CD8-positive, alpha-beta T cell (primary cell): ENCODE measurements at places on chromosomes 7 and 10. TPM values are rescaled to one million over a fixed set of nuclear protein-coding genes. Genes with fewer than 3 reads are reported as not detected.

GRCh38 chr10:81414038-81414437 lies 461.0 kb upstream of the NRG3 start:
- DNase-seq: no peak

GRCh38 chr7:151017953-151018420 lies 6.3 kb downstream of the ATG9B start:
- peak; percentile 90 for DNase-seq

DNA sequence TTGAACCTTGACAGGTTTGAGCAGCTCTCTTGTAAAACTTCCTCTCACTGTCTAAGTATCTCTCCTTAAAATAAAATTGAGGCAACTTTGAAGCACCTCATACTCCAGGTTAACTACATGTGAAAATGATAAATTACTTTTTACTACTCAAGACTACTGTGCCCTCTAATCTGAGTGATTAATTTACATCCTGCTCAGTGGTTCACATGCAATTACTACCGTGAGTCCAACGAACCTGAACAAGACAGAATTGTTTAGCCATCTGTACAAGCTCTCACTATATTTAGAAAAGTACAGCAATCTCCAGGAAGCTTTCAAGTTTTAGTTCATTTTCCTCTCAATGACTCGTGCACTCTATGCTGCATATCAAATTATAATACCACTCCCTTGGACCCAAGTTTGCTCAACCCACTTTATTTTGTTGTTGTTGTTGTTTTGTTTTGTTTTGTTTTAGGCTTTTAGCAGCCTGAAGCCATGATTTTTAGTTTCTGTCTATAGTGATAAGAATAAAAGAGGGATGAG lies 21.2 kb downstream of the PDE1C start:
- no peak for DNase-seq

The GNGT1 gene
- not detected for total RNA-seq

DNA sequence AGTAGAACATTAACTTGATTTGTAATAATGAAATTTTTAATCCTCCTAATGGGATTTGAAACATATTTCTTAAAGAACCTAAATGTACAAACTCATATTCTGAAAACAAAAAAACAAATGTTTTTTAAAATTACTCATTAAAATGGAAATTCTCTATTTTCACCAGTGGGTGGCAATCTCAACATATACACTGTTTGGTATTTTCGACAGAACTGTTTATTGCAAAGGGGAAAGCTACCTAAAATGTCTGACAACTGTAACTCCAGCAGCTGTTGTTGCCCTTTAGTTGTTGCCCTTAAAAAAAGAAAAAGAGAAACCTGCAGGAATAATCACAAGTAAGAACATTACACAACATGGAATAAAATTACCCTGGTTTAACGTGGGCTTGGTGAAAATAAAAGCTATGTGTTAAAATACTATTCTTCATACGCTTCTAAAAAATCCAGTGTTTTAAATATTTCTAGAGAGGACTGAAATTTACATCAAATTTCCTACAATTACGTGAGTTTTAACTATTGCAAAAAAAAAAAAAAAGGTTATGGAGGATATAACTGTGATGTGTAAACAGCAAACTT lies 54.5 kb downstream of the COL1A2 start:
- DNase-seq: peak; percentile 34

DNA sequence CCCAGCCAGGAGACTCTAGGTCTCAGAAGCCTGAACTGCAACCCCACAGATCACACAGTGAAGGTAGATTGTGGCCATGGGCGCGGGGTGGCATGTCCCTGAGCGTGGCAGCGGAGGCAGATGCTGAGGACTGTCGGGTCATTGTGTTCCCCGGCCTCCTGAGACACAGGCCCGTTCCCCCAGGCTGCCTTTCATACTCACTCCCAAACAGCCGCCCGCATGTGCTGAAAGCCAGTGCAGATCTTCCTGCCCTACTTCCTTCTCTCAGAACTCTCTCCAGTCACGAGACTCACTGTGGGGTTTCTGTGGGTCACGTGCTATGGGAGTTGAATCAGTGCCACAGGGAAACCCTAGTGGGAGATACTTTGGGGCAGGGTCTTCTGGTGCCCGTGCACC lies 48.0 kb downstream of the ZNF467 start:
- no peak for DNase-seq

The CYP26A1 gene
- total RNA-seq: not detected

DNA sequence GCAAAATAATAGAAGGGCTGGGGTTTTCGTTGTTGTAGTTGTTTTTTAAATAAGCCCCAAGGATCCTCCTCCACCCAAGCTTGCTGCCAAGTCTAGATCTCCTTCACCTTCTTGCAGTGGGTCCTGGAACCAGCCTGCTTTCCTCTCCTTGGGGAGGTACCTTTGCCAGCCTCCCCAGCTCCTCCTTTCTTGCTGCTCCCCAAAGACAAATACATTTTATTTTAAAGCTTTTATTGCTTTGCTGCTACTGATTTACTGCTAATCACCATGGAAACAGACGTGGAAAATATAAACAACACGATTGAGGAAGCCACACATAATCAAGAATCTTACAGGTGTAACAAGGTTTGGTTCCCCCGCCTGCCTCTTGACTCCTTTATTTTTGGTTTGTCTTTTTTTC lies 17.4 kb upstream of the SLF2 start:
- no peak for DNase-seq

The SKAP2 gene
- total RNA-seq: 3.5 TPM

DNA sequence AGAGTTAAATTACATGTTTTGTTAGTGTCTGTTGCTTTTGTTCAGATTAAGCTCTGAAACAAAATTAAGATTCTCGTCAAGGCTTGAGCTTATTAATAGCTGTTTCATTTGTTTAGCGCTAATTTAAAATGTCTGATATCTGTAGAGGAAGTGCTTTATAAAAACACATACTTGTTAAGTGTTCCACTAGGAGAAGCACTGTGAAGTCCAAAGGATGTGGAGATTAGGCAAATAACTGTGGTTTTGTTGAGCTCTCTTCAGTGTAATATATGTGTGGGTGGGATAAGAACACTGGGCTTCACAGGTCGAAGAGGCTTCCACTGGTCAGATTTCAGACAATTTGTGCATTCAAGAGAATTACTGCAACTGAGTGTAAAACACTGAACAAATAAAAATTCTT lies 242.0 kb downstream of the AUTS2 start:
- DNase-seq: no peak

The TMEM120A gene
- 11.5 TPM for total RNA-seq

The INMT gene
- total RNA-seq: not detected

The PLAU gene
- not detected for total RNA-seq

- no peak for DNase-seq
Measured at GRCh38 chr7:42380401-42380800, 143.4 kb upstream of the GLI3 start.

DNA sequence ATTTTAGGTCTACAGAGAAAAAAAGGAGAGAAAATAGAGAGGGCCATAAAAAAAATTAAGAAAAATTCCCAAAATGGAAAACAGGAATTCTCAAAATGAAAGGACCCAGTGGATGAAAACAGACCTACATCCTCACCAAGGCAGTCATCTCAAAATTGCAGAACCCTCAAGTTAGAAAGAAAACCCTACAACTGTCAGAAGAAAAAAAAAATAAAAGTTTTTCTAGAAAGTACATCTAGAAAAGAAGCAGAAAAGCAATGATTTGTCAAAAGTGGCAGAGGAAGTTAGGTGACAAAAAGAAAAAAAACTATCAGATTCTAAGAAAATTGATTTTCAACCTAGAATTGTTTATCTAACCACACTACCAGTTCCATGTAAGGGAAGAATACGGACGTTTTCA lies 167.6 kb upstream of the LRGUK start:
- DNase-seq: no peak

DNA sequence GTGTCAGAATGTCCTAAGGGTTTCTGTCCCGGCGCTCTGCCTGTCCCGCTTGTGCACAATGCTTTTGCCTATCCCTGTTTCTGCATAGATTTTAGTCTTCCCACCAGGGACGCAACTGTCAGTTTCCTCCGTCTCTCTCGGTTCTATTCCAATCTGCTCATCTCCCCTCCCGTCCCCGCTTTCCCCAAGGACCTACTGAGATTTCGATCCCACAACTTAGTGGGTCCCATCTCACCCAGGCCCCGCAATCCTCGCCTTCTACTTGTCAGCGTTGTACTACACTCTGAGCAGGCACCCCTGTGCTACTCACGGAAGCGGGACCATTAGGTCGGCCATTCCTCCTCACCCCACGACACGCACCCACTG lies 519 bp upstream of the ZNF655 start:
- no peak for DNase-seq

GRCh38 chr10:89481662-89482061 lies 53.7 kb downstream of the SLC16A12 start:
- DNase-seq: no peak

DNA sequence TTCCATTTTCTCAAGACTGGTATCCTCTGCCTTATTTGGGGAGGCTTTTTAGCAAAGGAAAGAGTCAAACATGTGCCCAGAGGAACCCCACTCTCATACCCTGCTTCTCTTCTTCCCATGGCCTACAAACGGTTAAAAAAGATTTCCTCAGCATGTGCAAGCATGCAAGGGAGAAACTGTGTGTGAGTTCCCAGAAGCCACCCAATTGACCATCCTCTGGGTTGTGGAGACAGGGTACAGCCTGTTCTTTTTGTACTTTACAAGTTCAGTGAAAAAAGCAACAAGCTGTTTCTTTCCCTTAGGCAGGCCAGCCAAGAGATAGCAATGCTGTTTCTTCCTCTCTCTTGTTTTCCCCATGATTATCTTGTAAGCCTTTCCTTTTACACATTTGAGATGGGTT lies 68.8 kb upstream of the MTPN start:
- DNase-seq: no peak
